T-helper 1 cell (primary cell): ENCODE measurements at places on chromosomes 5 and 9.

- DNase-seq, result no peak
Observed at GRCh38 chr5:18686253-18686652, 1052.0 kb downstream of the TAF11L14 start.

- no peak for DNase-seq
Observed at GRCh38 chr5:2701592-2701991, 49.9 kb downstream of the IRX2 start.

GRCh38 chr9:117622347-117622746, 81.9 kb upstream of the TLR4 start:
- DNase-seq, result no peak

DNA sequence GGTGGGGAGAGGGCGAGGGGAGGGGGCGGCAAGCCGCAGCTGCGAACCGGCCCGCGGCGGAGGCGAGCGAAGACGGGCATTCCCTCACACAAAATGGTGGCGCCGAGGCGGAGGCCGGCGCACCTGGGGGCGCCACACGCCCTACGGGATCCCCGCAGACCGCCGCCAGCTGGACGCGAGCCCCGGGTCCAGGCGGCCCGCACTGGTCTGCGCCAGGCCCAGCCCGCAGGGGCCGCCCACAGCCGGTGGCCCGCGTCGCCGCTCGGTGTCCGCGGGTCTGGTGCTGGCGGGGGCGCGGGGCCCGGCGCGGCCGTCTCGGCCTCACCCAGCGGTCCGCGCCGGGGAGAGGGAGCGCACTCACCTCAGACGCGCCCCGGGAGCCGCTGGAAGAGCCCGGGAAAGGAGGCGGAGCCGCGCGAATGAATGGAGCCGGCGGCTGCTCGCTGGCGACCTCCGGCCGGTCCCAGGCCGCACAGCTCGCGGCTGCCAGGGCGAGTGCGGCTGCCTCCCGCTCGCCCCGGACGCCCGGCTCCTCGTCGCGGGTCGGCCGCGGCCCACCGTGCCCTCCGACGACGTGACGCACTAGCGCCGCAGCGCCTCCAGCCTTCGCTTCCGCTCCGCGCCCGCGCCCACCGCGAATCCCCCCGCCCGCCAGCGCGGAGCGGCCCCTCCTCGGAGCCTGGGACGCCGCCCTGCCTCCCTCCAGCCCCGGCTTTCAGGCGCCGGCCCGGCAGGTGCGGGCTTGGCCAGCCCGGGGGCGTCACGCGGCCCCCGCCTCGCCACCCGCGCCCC, at the start of gene FAM169A:
FAM169A (minus strand) TSS at position 584 of the 792 bp plus-strand sequence. CDS start 24,711 bp downstream, outside the sequence.
- peak; percentile 46 for DNase-seq

DNA sequence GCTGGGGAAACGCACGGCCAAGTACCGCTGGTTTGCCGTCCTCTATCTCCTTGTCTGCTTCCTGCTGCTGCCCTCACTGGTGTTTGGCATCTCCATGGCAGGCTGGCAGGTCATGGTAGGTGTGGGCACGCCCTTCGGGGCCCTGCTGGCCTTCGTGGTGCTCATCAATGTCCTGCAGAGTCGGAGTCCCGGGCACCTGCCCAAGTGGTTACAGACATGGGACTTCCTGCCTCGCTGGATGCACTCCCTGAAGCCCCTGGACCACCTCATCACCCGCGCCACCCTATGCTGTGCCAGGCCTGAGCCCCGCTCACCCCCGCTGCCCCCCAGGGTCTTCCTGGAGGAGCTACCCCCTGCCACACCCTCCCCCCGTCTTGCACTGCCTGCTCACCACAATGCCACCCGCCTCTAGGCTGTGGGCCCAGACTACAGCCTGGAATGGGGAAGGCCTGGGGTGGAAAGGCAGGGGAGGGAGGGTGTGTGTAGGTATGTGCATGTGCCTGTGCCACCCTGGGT, 2.5 kb downstream of the PFN3 start:
- DNase-seq, result no peak

GRCh38 chr5:180563994-180564393, 27.3 kb downstream of the SCGB3A1 start:
- DNase-seq, result no peak

GRCh38 chr9:32136700-32137339, 247.6 kb upstream of the ACO1 start:
- DNase-seq, result no peak

GRCh38 chr5:51172903-51173626, 210.2 kb upstream of the ISL1 start:
- no peak for DNase-seq

DNA sequence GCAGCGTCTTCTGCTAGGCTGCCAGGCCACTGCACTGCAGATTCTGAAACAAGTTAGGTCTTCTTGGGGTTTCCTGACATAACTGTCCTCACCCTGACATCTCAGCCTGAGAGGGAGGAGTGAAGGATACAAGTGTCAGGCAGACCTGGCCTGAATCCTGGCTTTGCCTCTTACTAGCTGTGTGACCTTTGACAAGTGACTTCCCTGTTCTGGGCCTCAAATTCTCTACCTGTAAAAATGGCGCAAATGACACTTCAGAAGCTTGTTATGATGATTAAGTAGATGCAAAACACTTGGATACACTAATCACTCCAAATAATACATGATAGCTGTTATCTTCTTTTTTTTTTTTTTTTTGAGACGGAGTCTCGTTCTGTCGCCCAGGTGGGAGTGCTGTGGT, 119.2 kb upstream of the BOD1 start:
- no peak for DNase-seq

DNA sequence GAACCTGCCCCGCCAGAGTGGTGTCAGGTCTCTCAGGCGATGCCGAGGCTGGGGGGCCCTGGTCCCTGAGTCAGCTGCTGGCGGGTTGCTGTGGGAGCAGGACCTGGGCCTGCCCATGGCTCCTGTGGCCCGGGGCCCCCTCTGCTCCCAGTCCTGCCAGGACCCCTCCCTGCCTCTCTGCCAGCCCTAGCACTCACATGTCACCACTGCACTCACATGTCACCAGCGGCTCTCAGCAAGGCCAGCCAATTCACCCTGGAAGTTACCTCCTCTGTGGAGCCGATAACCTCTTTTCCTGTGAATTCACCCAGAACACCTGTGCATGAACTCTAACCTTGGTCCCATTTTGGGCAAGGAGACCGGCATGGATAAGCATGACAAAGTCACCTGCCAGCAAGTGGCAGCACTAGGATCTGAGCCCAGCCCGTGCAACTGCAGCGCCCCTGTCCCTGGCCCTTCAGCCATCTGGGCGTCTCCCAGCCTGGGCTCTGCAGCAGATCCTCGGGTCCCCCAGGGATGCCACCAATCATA, 170.2 kb downstream of the GAPVD1 start:
- DNase-seq, result no peak

DNA sequence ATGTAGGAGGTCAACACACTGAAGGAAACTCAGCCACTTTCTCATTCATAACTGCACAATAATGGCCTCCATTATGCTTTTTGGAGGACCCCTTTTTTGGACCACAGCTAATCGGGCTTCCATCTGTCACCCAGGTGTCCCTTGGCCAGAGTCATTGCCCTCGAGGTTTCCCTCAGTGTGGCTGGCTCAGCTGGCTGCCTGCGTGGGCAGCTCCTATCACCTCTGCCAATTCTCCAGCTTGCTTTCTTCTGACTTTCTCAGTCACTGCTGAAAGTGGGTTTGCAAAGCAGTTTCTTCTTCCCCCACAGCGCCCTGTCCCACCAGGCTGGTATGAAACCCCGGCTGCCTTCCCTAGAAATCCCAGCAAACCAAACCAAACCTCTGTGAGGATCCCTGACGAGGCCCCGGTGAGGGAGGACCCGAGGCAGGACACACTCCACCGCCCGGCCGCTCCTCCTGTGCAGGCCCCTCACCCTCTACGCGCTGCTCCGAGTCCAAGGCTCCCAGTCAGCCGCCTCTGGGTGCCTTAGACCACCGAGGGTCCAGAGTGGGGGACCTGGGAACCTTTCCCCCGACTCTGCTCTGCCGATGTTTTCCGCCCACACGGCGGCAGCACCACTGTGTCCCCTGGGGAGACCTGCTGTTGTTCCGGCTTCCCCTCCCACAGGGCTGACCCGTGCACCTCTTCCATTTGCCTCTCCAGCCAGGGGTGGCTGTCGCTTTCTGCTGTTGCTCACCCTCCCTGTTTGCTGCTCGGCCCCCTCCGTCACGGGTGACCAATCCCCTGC, 109.5 kb downstream of the TENT4A start:
- no peak for DNase-seq
